ENCODE measurements at places on chromosomes 7 and 10. TPM values are rescaled to one million over a fixed set of nuclear protein-coding genes. Genes with fewer than 3 reads are reported as not detected.

ASB15 gene
- total RNA-seq, result not detected

SYT15 gene
- total RNA-seq, result not detected

CHN2 gene
- 7.7 TPM for total RNA-seq

PHYHIPL gene
- total RNA-seq, result not detected

DNA sequence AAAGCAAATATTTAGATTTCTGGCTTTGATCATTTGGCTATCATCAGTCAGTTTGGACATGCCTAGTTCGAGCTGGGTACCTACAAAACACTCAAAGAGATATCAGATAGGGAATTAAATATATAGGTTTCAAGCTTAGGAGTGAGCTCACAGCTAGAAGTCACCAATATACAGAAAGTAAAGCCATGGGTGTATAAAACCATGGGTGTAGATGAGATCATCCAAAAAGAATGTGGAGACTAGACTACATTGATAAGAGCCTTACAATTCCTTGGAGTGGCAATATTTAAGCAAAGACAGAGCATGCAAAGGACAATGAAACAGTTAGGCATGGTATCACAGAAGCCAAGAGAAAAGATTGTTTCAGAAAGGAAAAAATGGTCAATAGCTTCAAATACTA, 7.2 kb upstream of the RALA start:
- H3K27ac ChIP-seq, result no peak overlapping the region

- no peak overlapping the region for H3K27ac ChIP-seq
- H3K4me3 ChIP-seq, result no peak overlapping the region
- H3K4me1 ChIP-seq, result no peaks in the 10 kb centered on the region
- no peaks in the 10 kb centered on the region for H3K27me3 ChIP-seq
- no peaks in the 10 kb centered on the region for H3K36me3 ChIP-seq
These were observed 47.7 kb upstream of the ZNF92 start for GRCh38 chr7:65325793-65326432.

GRCh38 chr10:114274616-114275453, 35.8 kb downstream of the VWA2 start:
- DNase-seq, result no peak
- H3K36me3 ChIP-seq, result no peaks in the 10 kb centered on the region
- peaks cover 19% of the 10 kb centered on the region for H3K4me1 ChIP-seq
- no peak overlapping the region for H3K4me3 ChIP-seq

DNA sequence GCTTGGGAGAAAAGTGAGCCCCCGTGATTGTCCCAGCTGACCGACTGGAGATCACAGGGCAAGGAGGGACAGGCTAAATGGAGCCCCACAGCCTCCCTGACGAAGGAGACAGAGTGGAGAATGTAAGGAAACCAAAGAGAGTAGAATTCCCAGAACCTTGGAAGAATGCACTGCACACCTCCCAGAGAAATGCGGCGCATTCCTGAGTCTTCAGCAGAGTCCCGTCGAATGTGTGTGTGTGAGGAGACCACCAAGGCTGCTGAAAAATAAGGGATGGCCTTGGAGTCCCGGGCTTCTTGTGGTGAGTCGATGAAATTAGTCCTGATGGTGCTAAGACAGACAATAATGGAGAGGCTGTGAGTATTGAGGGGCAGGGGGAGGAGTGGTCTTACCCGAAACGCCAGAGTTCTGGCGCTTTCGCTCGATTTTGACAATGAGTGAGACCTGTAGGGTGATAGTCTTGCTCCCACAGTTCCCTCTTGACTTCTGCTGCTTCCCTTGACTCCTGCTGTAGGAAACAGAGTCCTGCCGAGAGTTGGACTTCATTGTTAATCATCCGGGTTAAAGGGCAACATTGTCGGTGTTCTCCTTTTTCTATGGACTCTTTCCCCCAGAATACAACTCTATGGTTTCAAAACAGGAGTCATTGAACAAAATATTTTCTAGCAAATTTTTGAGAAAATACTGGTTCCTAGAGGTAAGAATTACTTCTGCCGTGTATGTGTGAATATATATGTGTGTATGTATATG, 103.2 kb downstream of the CNNM2 start:
- H3K27ac ChIP-seq, result no peak overlapping the region
- no peaks in the 10 kb centered on the region for H3K27me3 ChIP-seq
- H3K4me3 ChIP-seq, result no peak overlapping the region
- no peaks in the 10 kb centered on the region for H3K36me3 ChIP-seq
- DNase-seq, result no peak

GRCh38 chr7:149171892-149172533, 23.3 kb upstream of the ZNF282 start:
- peak; percentile 87 for DNase-seq
- peak overlapping the region; percentile 79 for H3K27ac ChIP-seq
- H3K36me3 ChIP-seq, result peaks cover 19% of the 10 kb centered on the region
- H3K4me3 ChIP-seq, result no peak overlapping the region

- H3K27me3 ChIP-seq, result no peaks in the 10 kb centered on the region
- no peak for DNase-seq
- H3K36me3 ChIP-seq, result no peaks in the 10 kb centered on the region
- no peaks in the 10 kb centered on the region for H3K4me1 ChIP-seq
These were observed 210.8 kb downstream of the DNAJB6 start for GRCh38 chr7:157547611-157548010.

DNA sequence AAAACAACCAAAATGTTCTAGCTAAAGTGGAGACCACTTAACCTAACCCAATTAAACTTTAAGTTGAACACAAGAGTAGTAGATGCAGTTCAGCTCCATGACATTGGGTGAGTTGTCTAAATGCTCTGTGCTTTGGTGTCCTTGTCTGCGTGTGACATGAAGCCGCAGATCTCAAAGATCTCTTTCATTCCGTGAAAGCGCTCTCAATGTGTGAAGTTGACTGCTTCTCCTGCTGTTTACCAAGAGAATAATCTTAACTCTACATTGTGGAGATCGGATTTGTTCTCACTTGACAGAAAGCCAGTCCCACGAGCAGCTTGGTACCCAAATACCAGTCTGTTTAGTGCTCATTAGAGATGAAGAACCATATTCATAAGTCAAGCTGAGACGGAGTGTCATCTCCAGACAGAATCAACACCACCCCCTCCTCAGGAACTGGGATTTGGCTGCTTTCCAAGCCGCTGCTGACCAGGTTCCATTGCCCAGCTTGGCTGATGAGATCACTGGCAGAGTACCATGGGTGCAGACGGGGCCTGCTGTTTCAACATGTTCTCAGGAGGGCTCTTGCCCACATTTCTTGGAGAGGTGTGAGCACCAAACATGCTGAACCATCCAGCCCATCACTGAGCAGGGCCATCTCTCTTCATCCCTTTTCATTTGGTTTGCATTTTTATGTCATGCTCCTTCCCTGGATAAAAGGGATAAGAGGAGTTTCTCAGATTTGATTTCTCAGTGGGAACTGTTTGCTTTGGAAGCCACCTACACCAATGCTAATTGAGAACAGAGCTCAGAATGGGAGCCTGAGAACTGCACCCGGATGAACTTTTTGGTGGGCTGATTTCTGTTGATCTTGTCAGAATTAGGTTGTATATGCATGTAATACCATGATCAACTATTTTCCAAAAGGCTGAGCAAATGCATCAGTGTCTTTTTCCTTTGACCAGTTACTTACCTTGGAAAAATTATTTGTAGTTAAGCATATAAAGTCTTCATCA, 95.8 kb upstream of the AGBL3 start:
- DNase-seq, result no peak
- peaks cover 29% of the 10 kb centered on the region for H3K4me1 ChIP-seq
- H3K27ac ChIP-seq, result no peak overlapping the region
- H3K36me3 ChIP-seq, result peaks cover 10% of the 10 kb centered on the region
- peak overlapping the region; percentile 81 for H3K4me3 ChIP-seq

DNA sequence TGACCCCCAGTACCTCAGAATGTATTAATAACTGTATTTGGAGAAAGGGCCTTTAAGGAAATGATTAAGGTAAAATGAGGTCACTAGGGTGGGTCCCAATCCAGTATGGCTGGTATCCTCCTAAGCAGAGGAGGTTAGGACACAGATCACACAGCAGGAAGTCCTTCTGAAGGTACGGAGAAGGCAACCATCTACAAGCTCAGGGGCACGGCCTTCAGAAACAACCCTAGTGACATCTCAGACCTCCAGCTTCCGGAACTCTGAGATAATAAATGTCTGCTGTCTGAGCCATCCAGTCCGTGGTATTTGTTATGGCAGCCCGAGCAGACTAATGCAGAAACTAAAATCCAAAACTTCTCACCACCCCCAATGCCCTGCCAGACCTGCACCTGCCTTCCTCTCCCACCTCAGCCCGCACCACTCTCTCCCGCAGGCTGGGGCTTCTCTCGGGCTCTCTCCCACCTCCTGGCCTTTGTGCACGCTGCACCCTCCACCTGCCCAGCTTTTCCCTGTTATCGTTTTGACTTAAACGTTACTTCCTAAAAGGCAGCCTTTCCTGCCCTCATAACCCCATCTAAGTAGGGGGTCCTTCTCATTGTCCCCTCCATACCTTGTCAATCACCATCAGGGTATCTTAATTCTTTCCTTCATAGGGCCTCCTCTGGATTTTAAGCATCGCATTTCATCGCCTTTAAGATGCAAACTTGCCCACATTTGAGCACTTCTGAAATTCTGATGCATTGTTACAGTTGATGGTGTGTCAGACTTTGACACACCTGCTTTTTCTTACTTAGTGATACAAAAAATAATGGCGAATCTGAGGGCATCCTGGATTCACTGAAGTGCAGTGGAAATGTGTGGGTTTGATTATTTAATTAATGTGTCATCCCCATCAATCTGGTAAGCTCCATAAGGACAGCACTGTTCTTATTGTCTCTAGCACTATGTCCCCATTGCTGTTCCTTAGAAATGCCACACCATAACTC, 32.2 kb upstream of the AQP1 start:
- no peaks in the 10 kb centered on the region for H3K4me1 ChIP-seq
- H3K27me3 ChIP-seq, result no peaks in the 10 kb centered on the region
- H3K4me3 ChIP-seq, result no peak overlapping the region
- no peaks in the 10 kb centered on the region for H3K36me3 ChIP-seq
- H3K27ac ChIP-seq, result no peak overlapping the region
- no peak for DNase-seq

DNA sequence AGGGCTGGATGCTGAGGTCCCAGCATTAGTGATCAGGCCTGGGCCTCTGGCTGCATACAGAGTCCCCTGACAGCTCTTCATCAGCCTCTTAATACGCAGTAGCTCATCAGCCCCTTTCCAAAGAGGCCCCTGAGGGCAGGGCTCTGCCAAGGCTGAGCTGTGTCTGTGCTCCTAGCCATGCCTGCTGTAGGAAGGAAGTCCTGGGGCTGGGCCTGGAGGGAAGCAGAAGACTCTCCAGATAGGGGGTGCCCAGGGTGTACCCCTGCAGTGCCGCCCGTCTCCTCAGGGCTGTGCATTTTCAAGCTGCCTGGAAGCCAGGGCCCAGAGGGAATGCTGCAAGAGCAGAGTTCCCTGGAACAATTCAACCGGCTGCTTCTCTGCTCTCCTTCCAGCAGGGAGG, 7.3 kb upstream of the RET start:
- H3K27me3 ChIP-seq, result peaks cover 16% of the 10 kb centered on the region
- H3K4me3 ChIP-seq, result no peak overlapping the region
- no peaks in the 10 kb centered on the region for H3K4me1 ChIP-seq
- no peak for DNase-seq

DNA sequence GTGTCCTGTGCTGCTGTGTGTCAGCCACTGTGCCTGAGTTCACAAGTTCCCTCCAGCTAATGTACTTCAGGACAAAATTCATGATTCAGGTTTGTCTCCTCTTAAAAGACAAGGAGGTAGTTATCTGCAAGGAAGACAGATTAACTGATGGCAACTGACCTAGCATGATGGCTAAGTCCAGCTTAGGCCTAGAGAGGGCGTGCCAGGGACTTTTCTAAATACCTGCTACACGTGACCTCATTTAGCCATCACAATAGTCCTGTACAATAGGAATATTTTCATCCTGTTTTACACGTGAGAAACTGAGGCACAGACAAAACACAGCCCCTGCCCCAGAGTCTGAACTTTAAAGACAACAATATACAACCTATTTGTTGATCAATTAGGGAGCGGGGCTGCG, 275.7 kb downstream of the XPNPEP1 start:
- H3K36me3 ChIP-seq, result no peaks in the 10 kb centered on the region
- peaks cover 16% of the 10 kb centered on the region for H3K4me1 ChIP-seq

DNA sequence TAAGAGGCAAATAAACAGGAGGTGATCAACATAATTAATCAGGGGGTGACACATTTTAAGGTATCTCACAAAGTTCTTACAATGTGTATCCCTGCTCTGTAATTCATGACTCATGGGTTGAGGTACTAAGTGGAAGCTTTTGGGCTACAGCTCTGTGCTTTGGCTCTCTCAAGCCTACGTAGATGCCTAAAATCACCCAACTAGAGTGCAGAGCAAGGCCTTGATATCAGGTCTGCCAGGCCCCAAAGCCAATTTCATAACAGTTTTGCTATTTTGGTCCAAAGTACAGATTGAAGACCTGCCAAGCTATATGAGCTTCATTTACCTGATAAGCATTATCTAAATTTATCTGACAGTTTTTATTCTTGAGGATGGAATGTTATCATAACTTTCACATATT, 175.3 kb upstream of the BET1 start:
- H3K4me3 ChIP-seq, result no peak overlapping the region
- H3K4me1 ChIP-seq, result peaks cover 23% of the 10 kb centered on the region
- no peaks in the 10 kb centered on the region for H3K36me3 ChIP-seq

GRCh38 chr7:138097064-138097741, 20.9 kb downstream of the AKR1D1 start:
- no peaks in the 10 kb centered on the region for H3K27me3 ChIP-seq
- DNase-seq, result peak; percentile 49
- H3K36me3 ChIP-seq, result no peaks in the 10 kb centered on the region
- H3K4me1 ChIP-seq, result peaks cover 5% of the 10 kb centered on the region
- no peak overlapping the region for H3K4me3 ChIP-seq

DNA sequence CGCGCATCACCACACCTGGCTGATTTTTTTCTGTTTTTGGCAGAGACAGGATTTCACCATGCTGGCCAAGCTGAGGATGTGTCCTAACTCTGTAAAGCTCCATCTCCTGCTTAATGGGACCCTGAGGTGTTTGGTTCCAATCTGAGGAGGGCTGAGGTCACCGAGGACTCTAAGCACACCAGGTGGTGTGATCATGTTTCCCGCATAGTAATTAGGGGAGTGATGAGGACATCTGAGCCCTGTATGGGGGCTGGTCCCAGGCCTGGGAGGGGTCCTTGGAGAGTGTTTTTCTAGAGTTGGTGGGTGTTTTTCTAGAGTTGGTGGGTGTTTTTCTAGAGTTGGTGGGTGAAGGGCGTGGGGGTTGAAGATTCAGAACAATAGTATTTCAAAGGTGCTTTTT, 3.0 kb upstream of the ABHD11 start:
- H3K36me3 ChIP-seq, result peaks cover 7% of the 10 kb centered on the region
- peaks cover 30% of the 10 kb centered on the region for H3K4me1 ChIP-seq
- DNase-seq, result no peak
- no peak overlapping the region for H3K4me3 ChIP-seq
- no peak overlapping the region for H3K27ac ChIP-seq

GRCh38 chr7:157375410-157375809, 38.6 kb downstream of the DNAJB6 start:
- no peaks in the 10 kb centered on the region for H3K4me1 ChIP-seq
- no peak overlapping the region for H3K4me3 ChIP-seq
- H3K36me3 ChIP-seq, result peaks cover 62% of the 10 kb centered on the region
- no peaks in the 10 kb centered on the region for H3K27me3 ChIP-seq
- H3K27ac ChIP-seq, result no peak overlapping the region
